ENCODE measurements at places on chromosomes 1 and 21. TPM values are rescaled to one million over a fixed set of nuclear protein-coding genes. Genes with fewer than 3 reads are reported as not detected.
A peak's percentile ranks its signal among the peaks of the same experiment; 100 is the strongest.

The APCS gene
- polyA plus RNA-seq: 0.06 TPM

The NEK2 gene
- 11.1 TPM for polyA plus RNA-seq

DNA sequence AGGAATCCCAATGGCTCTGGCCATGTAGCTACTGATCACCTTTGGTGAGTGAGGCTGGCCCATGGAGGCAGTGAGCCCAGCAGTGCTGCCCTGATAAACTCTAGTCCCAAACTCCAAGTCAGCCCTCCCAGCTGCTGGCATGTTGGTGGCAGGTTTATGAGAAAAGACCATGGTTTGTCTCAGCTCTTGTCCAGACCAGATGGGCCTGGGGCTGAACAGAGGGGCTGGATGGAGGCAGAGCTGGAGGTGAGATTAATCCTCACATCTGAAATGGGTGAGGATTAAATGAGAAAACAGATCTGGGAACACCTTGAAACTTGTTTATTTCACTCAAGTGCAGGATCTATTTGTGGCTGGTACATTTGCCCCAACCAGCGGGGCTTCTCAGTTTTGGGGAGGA is 3.2 kb downstream of the TMEM269 start:
- no peak for DNase-seq

GRCh38 chr1:59026472-59026948 is 242.7 kb upstream of the JUN start:
- DNase-seq: peak; percentile 67
